ENCODE measurements at places on chromosomes 16 and 17. TPM values are rescaled to one million over a fixed set of nuclear protein-coding genes. Genes with fewer than 3 reads are reported as not detected.

Gene SAP30BP
- 81.3 TPM for total RNA-seq

DNA sequence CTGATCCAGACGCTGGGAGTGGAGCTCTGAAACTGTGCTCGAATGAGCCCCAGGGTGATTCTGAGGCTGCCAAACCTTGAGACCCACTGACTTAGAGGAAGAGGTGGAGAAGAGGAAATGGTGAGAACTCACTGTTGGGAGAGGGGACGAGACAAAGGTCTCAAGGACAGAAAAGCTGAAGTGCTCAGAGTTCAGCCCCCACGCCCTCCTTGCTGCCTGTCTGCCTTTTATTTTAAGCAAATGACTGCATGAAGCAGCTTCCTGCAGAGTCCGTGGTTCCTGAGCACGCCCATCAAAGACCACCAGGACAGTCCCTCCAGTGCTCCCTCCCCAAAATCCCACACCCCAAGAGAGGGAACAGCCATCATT is 20.4 kb downstream of the COTL1 start:
- no peak for DNase-seq

GRCh38 chr17:42818379-42818778 is 5.7 kb downstream of the BECN1 start:
- DNase-seq = no peak

DNA sequence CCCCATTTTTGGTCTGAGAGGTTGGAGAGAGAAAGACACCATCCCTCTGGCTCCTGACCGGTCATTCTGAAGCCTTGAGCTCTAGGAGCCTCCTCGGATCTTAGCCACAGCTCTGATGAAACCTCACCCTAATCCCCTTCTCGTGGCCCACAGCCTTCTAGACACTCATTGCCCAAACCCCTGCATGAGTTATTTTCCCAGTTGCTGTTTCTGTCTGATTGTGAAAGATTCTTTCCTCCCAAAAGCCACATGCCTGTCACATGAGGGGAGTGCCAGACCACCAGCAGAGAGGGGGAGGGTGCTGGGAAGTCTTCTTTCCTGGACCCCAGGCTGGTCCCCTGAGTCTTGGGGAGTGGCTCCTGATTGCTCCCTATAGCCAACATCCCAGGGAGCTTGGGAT is 17.6 kb upstream of the ABR start:
- no peak for DNase-seq

- no peak for DNase-seq
These were observed 249.9 kb downstream of the GSG1L start for GRCh38 chr16:27813591-27813990.

DNA sequence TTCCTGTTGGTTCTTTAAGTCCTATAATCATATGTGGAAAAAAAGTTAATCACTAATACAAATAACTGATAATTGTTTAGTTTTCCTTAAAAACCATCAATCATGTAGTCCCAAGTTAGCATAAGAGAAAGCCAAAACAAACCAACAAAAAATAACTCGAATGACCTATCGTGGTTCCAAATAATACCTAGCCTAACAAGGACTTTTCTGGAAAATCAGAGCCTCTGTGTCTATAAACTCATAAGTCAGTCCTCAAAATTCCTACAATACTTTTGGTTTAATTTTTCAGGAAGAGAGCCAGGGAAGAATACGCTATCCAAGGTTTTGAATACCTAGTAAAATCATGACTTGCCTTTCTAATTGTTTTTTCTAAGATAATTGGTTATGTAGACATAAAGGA is 975.3 kb upstream of the SOX9 start:
- DNase-seq = no peak

DNA sequence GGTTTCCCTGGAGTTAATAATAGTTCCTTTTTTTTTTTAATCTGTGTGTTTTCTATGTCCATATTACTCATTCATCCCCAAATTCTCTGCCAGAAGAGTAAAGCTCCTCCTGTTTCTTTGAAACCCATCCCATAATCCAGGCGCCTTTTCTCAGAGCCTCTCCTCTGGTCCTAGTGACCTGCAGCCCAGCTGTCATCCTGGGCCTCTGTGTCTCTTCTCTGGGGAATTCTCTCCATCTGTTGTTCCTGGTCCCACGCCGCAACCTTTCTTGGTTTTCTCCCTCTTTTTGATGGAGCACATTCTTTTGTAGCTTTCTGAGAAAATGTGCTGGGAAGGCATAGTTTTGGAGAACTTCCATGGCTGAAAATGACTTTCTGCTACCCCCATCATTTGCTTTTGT is 10.2 kb downstream of the KATNB1 start:
- no peak for DNase-seq

DNA sequence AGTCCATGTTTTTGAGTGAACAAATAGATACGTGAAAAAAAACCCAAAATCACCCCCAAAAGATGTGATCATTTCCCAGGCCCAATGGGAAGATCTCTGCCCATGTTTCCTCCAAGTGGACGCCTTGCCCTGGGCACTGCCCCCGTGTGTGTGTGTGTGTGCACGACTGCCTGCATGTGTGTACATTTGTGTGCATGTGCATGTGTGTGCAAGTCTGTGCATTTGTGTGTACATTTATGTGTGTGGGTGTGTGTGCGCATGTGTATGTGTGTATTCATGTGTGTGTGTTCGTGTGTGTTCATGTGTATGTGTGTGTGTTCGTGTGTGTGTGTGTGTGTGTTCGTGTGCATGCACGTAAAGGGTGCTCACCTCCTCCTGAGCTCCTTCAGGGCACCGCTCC is 16.8 kb upstream of the LRRC37A3 start:
- DNase-seq = no peak

GRCh38 chr16:67907397-67908180 is 14.5 kb downstream of the PSKH1 start:
- no peak for DNase-seq

Data from esophagus muscularis mucosa (tissue), 4 donors.